Naive thymus-derived CD8-positive, alpha-beta T cell (primary cell): ENCODE measurements at places on chromosomes 5 and 9. TPM values are rescaled to one million over a fixed set of nuclear protein-coding genes. Genes with fewer than 3 reads are reported as not detected.

- no peaks in the 10 kb centered on the region for H3K27me3 ChIP-seq
- peaks cover 77% of the 10 kb centered on the region for H3K36me3 ChIP-seq
- no peak for DNase-seq
- no peak overlapping the region for H3K4me3 ChIP-seq
These were observed 27.3 kb upstream of the CTNNAL1 start for GRCh38 chr9:109040571-109040970.

GRCh38 chr5:16773991-16774390 is 157.2 kb upstream of the RETREG1 start:
- no peak overlapping the region for H3K4me3 ChIP-seq
- no peaks in the 10 kb centered on the region for H3K4me1 ChIP-seq
- no peaks in the 10 kb centered on the region for H3K36me3 ChIP-seq

GRCh38 chr5:64599226-64599625 is 91.1 kb upstream of the SHISAL2B start:
- DNase-seq: no peak
- H3K27me3 ChIP-seq: peaks cover 7% of the 10 kb centered on the region
- H3K4me3 ChIP-seq: no peak overlapping the region
- H3K4me1 ChIP-seq: no peaks in the 10 kb centered on the region

DNA sequence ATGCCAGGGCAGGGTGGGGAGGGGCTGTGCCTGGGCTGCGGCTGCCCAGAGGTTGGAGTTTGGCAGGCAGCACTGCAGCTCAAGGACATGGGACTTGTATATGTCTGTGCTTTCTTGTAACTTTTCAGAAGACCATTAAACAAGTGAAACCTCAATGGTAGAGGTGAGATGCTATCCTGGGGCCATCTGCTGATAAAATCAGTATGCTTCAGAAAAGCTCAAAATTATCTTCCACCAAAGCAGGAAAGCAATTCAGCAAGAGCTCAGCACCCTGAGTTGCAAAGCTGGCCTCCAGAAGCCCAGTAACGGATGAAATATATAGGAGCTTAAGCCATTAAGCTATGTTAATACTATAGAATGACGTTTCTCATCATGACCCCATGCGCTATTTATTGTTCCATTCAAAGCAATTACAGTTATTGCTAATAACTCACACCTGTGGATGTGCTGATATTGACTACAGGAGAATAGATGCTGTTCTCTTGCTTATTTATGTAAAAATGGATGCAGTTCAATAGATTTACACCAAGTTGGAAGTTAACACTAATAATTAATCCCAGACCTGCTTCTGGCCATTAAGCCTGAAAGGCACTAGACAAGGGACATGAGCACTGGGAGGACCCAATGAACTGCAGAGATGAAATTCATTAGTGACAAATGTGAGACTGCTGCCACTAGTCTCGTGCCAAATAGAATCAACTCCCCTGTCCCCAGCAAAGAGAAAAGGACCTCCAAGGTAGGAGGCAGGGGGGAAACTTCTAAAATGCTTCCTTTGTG is 316.3 kb upstream of the PANK3 start:
- no peak for DNase-seq
- H3K27ac ChIP-seq: no peak overlapping the region
- H3K27me3 ChIP-seq: peaks cover 9% of the 10 kb centered on the region
- no peak overlapping the region for H3K4me3 ChIP-seq

- DNase-seq: no peak
- H3K27ac ChIP-seq: peak overlapping the region; percentile 35
- H3K36me3 ChIP-seq: peaks cover 92% of the 10 kb centered on the region
These were observed 232.0 kb downstream of the RFK start for GRCh38 chr9:76162086-76162730.

The HNRNPA0 gene
- 34.6 TPM for total RNA-seq

The CTXN3 gene
- total RNA-seq: not detected
